ENCODE measurements at places on chromosomes 3 and 15.
A peak's percentile ranks its signal among the peaks of the same experiment; 100 is the strongest.

DNA sequence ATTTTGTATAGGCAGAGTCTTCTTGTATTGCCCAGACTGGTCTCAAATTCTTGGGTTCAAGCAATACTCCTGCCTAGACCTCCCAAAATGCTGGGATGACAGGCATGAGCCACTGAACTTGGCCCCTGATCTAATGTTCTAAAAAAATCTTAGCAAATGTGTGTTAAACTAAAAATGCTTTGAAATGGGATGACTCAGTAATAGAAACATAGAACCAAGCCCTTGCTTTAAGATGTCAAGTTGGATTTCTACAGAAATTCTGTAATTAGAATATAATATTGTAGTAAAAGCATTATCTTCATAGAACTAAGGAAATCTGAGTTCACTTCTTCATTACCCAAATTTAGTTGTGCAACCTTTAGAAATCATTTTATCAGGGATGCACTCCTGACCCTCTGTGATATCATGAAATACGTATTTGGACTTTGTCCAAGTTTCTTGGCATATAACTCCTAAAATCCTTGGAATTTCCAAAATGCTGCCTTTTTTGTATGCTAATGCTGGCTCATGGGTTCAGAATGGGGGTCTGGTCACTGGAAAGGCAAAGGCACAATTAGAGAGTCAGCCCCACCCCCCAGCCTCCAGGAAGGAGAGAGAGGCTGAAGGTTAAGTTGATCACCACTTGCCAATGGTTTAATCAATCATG lies 217.3 kb downstream of the TP63 start:
- DNase-seq: no peak

GRCh38 chr15:37087131-37087588 lies 13.2 kb downstream of the MEIS2 start:
- no peak for DNase-seq

GRCh38 chr3:152193673-152194267 lies 75.0 kb upstream of the MBNL1 start:
- no peak for DNase-seq

GRCh38 chr15:50824514-50824913 lies 59.0 kb upstream of the SPPL2A start:
- DNase-seq: no peak

DNA sequence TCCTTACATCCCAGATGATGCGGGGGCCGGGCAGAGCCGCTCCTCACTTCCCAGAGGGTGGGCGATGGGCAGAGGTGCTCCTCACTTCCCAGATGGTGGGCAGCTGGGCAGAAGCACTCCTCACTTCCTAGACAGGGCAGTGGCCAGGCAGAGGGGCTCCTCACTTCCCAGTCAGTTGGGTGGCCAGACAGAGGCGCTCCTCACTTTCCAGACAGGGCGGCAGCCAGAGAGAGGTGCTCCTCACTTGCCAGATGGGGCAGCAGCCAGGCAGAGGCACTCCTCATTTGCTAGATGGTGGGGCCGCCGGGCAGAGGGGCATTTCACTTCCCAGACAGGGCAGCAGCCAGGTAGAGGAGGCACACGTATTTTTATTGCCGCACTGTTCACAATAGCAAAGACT lies 622.0 kb upstream of the KCNMB2 start:
- DNase-seq: no peak

- no peak for DNase-seq
These were observed 343.0 kb downstream of the MFSD1 start for GRCh38 chr3:159144891-159145290.

DNA sequence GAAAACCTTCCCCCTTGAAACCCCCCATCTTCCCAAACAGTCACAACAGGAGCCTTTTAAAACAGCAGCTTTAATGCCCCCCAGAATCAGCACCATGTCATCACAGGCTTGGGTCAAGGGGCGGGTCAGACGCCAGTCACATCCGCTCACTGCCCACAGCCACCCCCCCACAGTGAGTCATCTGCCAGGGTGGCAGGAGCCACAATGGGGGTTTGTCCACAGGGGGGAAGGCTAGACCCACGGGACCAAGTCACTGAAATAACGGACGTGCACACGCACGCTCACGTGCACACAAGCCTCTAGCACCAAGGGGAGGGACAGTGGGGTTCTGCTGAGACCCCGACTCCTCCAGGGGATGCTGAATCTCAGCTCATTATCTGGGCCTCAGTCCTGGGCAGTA lies 441 bp upstream of the UCN2 start:
- no peak for DNase-seq

DNA sequence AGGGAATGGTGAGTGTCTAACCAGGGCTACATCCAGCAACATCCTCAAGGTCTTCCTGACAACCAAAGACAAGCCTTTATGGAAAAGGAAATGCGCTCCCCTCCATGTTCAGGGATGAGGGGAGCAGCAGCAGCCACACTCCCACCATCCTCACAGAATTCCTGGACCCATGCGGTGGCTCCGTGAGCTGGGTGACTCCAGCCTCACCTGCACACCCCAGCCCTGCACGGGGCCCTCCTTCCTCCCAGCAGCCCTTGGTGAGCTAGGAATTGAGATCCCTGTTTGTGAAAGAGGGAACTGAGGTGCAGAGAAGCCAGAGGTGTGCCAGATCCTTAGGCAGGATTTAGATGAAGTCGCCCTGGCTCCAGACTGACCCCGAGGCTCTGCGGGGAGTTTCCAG lies 52.3 kb downstream of the GRIP2 start:
- no peak for DNase-seq

GRCh38 chr3:105944721-105945120 lies 75.9 kb upstream of the CBLB start:
- no peak for DNase-seq

DNA sequence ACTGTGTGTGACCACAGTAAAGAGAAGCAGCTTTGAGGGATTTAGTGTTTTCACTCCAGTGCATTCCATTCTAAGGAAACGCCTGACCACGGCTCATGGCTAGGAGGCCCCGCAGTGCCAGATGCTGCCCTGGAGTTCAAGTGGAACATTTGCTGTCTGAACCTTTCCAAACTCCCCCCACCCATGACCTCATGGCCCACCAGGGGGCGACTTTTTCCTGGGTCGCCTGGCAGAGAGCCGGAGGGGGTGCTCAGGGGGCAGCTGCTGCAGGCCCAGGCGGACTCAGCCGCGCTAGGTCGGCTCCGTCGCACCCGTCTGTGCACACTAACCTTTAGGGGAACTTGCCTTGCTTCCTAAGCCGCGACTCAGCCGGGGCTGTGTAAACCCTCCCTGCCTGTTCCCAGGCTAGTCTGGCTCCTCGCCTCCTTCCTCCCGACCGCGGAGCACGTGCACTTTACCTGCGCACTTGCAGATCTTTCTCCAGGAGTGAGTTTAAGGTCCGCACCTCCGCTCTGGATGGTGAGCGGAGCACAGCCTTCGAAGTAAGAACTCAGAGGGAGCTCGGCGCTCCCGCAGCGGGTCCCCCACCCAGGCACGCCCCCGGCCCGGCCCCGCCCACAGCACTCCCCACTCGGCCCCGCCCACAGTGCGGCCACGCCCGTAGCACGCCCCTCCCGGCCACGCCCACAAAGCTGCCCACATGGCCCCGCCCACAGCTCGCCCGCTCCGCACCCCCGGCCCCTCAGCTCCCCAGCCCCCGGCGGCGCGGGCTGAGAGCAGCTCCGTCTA lies at the start of gene OCA2:
TSS of gene OCA2 (minus strand) at position 550 of the 789 bp plus-strand sequence. CDS start 17,441 bp downstream, outside the sequence.
- peak; percentile 35 for DNase-seq

GRCh38 chr15:42880121-42880520 lies 40.5 kb downstream of the TTBK2 start:
- DNase-seq: no peak

GRCh38 chr3:72818905-72819304 lies 29.3 kb downstream of the SHQ1 start:
- DNase-seq: no peak

- no peak for DNase-seq
These were observed 84.9 kb upstream of the POU1F1 start for GRCh38 chr3:87361271-87361670.

DNA sequence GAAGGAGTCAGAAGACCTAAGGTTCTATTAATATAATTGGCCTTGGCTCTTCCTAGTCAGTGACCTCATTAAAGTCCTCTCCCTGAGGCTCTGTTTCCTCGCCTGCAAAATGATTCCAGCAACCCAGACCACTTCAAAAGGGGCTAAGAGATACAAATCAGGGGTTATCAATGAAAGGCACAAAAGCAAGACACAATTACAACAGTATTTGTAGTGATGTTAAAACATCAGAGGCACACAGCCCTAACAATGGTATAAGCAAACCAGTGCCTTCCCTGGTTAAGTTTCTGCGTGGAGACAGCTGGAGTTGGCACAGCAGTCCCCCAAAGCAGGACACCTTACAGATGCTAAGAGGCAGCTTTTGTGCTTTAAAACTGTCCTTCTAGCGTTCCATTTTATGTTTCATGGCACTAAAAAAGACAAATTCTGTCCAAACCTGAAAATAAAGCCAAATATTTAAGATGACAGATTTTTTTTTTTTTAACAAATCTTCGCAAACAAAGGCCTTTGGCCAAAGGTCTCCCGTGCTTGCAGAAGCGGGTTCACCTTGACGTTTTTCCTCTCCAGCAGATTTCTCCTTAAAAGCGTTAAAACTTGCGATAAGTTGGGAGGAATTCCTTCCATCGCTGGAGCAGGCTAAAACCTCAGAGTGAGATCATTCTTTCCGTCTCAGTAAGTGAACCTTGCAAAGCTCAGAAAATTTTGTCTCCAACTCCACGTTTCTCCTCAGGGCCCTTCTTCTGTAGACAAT lies 999 bp downstream of the ZNF280D start:
- no peak for DNase-seq

GRCh38 chr3:7518026-7518425 lies 657.1 kb downstream of the GRM7 start:
- no peak for DNase-seq

DNA sequence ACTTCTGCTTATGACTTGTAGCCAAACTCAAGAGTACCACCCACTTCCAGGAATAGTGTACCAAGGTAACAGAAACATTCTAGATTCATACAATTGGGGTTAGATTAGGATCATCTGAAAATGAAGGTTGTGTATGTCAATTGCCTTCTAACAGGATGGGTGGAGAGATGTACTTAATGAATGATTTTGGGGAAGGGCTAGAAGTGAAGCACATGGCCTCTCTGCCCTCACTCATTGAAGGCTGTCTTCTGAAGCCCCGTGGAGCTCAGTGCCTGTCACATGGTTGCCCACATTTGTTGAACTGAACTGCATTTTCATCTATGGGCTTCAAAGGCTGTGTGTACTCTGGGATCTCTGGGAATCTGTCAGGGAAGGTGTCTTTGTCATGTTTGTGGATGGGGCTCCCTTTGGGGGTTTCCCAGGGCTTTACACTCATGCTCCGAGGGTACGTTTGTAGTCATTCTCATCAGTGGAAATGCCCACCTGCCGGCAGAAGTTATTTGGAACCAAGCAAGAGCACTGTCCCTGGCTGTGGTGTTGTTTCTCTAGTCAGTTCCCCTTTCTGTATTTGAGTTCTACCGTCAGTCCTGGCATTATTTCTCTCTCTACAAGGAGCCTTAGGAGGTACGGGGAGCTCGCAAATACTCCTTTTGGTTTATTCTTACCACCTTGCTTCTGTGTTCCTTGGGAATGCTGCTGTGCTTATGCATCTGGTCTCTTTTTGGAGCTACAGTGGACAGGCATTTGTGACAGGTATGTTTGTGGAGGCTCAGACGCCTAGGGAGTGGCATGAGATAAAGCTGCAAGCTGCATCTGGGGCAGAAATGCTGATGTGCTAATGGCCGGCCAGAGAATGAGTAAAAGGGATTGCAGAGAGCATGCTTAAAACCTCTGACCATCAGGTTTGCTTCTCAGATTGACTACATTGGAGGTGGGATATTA lies 22.4 kb downstream of the CD86 start:
- DNase-seq: no peak

- no peak for DNase-seq
These were observed 265.5 kb downstream of the ADAMTSL3 start for GRCh38 chr15:83919319-83919830.

DNA sequence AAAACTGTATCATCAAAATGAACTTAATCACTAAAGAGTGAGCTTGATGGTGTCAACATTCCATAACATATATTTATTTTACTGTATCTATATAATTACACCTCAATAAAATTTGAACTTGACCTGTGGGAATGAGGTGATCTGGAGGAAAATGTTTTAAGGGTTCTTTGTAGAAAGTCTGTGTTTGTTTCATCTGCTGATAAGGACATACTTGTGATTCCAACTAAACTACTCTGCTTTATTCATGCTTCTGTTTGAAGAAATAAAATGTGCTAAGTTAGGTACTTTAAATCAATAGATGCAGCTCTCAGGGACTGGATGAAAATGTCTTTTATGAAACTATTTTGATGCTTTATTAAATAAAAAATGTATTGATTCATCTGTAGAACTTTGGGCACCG lies 11.6 kb upstream of the PLOD2 start:
- DNase-seq: no peak

GRCh38 chr3:72332689-72333088 lies 515.6 kb downstream of the SHQ1 start:
- no peak for DNase-seq

GRCh38 chr15:40533763-40534364 lies 31.0 kb downstream of the CCDC32 start:
- no peak for DNase-seq

- DNase-seq: no peak
These were observed 57.5 kb upstream of the TRA2B start for GRCh38 chr3:185995352-185995751.

GRCh38 chr3:192570821-192571791 lies 156.2 kb downstream of the FGF12 start:
- DNase-seq: no peak

- DNase-seq: no peak
These were observed 15.1 kb downstream of the TTC14 start for GRCh38 chr3:180617049-180617448.

DNA sequence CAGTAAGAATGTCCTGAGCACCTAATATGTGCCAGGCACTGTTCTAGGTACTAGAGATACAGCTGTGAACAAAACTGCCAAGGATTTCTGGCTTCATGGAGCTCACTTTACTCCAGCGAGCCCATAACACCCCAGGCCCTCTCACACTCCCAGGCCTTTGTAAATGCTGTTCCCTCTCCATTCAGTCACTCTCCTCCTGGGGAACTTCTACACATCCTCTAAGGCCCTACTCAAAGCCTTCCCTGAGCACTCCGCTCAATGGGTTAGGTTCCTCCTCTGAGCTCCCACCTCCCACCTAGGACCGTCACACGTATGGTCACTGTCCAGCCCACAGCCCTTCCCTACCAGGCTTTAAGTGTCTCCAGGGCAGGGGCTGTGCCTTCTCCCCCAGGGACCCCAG lies 27.2 kb downstream of the SEMA7A start:
- no peak for DNase-seq

DNA sequence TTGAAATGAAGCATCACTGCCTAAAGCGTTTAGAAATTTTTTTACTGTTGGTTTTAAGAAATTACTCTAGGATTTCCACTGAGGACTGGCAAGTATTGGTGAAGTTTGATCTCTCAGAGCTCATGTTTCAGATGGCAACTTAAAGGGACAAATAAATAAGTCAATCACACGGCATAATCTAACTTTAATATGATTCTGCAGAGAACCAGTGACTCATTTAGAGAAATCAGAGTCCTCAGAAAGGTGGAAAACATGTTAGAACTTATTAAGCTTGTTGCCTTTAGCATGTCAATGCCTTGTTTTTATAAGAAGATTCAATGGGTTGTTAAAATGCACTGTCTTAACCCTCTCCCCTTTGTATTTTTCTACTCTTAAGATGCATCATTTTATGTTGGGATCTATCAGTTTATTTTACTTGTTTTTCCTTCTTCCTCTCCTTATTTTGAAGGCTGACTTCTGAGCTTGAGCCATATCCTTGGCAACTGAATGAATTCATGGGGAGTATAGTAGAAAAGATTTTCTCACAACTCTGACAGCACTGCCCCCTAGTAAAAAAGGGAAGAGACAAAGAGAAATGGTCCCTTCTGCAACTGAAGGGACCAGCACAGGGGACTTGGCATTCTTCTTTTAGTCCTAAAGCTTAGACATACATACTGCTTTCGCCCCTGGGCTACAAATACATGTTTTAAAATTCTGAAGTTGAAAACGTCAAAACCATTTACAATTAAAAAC lies 431.2 kb downstream of the LPP start:
- DNase-seq: no peak
